ENCODE measurements at places on chromosomes 6 and 20.

DNA sequence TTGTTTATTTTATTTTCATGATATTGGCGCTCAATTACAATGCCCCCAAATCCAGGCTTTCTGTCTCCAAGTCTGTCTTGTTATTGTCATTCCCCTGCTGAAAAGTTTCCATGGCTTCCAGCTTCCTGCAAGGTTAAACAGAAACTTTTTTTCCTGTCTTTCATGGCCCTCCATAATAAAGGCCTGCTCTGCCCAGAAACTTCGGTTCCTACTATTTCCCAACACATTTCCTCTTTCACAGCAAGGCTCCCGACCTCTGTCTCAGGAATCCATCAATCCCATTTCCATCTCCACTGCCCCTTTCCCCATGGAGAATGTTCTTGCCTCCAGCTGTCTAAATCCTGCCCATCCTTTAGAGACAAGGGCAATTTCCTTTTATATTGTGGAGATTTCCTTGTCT lies 365.2 kb upstream of the JARID2 start:
- no peak for DNase-seq

DNA sequence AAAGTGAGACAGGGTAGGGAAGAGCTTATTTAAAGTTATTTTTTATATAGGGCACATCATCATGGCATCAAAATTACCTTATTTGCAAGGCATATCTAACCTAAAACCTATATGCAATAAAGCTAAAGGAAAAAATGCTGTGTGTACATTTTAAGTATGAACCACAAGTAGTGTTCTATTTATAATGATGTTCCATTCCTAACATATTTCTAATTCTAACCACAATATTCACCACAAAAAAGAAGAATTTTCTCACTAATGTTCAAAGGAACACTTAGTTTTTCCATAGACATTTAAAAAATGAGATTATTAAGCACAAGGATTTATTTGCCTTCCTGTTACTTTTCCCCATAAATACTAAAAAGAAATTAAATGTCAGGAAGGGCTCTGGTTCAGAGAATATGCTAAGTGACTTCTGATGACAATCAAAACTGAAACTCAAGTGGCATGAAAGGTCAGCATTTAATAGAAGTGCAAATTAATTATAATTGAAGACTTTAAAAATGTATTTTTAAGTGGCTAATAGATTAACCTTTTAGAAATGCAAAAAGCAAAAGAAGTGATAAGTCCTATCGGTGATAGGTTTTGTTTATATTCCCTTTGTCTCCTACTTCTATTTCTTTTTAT lies 25.1 kb downstream of the GPR63 start:
- DNase-seq: no peak

- peak; percentile 50 for DNase-seq
These were observed 86.0 kb downstream of the MBOAT1 start for GRCh38 chr6:20126102-20126752.

DNA sequence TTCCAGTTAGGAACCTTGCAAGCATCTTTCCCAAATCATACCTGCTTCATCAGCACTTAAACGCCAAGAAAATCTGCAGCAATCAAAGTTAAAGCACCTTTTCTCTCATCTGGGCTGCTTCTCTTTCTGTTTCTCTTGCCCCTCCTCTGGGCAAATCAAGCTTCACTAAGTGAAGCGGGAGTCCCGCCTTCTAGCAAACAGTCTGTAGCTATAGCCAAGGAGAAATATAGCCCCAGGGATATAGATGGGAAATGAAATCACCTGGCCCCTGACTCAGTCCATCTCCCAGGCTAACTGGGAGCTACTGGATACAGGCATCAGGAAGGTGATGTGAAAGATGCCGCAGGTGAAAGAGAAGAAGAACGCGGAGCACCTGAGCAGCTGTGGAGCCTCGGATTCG lies 481.9 kb downstream of the C6orf118 start:
- peak; percentile 76 for DNase-seq

GRCh38 chr6:112043032-112044007 lies 10.6 kb upstream of the CCN6 start:
- peak; percentile 88 for DNase-seq

GRCh38 chr6:136312975-136313374 lies 23.3 kb upstream of the BCLAF1 start:
- DNase-seq: no peak

DNA sequence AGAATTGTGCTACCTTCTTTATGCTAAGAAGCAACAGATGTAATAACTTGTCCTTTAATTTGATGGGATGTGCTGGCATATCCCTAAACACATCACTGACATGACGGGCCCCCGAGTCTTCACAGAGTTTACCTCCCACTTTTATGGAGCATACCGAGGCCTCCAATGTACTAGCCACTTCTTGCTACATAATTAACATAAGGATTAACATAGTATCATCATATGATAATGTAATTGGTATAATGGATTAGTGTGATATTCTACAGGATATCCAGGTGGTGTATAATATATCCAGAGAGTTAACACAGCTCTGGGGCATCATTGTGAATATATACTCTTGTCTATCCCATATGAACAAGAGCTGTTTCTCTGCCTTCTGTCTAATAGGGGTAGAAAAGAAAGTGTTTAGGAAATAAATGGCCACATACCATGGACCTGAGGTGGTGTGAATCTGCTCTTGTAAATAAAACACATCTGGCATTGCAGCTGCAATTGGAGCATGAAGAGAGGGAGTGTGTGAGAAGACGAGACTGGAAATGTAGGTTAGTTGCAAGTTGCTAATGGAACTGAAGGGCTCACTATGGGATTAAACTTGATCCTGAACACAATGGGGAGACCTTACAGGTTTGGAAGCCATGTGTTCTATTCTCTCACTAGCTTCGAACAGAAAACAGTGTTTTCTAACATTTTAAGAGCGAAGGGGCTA lies 102.3 kb downstream of the IYD start:
- DNase-seq: no peak

- DNase-seq: no peak
These were observed 8.5 kb downstream of the TMEM242 start for GRCh38 chr6:157314705-157315321.

DNA sequence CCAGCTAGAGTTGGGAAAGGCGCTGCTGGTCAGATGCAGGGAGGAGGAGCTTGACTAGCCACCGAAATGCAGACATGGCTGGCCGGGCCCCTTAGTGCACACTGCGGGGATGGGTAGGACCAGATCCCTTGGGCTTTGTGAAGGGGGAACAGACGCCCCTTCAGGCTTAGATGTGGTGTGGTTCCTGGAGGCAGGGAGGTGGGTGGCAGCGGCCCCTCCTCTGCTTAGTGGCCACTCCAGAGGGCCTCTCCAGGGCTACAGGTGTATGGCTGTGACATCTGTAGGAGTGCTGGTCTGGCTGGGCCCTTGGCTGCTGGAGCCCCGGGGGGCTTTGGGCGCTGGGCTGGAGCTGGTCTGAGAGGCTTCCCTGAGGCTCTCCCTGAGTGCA lies 5.9 kb downstream of the CCND3 start:
- no peak for DNase-seq

- DNase-seq: no peak
These were observed 33.6 kb downstream of the TTI1 start for GRCh38 chr20:37999526-38000263.

- no peak for DNase-seq
These were observed 1.4 kb downstream of the UNC93A start for GRCh38 chr6:167292301-167293087.

GRCh38 chr20:57685146-57685758 lies 24.6 kb downstream of the PMEPA1 start:
- DNase-seq: peak; percentile 3

GRCh38 chr6:81731814-81732213 lies 20.7 kb downstream of the TENT5A start:
- DNase-seq: no peak

- DNase-seq: no peak
These were observed 87.1 kb downstream of the PREX1 start for GRCh38 chr20:48740712-48741111.

DNA sequence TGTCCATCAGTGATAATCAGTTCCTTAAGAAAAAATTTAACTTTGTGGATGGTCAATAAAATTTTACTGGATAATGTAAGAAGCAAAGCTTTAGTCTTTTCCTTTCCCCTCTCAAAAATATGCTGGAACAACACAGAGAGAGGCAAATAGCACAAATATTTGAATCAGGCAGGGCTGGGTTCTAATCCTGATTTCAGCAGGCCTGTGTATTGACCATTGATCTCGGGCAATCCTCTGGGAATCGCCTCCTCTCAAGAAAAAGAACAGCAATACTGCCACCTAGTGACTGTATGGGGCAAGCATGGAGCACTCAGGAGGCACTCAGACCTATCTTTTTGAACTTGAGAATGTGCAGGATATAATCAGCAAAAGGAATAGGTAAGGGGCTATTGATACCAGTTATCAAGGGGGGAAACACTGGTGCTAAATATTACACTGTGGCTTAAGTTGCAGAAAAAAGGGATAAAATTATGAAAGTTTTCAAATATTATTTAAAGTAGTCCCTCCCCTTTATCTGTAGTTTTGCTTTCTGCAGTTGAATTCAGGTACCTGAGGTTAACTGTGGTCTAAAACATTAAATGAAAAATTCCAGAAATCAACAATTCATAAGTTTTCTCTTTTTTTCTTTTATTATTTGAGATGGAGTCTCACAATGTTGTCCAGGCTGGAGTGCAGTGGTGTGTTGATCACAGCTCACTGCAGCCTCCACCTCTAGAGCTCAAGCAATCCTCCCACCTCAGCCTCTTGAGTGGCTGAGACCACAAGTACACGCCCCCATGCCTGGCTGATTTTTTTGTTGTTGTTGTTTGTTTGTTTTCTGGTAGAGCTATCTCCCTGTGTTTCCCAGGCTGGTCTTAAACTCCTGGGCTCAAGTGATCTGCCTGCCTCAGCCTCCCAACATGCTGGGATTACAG lies 91.8 kb upstream of the NHSL1 start:
- DNase-seq: peak; percentile 76

- no peak for DNase-seq
These were observed 65.2 kb upstream of the ADGRF4 start for GRCh38 chr6:47633141-47633540.

DNA sequence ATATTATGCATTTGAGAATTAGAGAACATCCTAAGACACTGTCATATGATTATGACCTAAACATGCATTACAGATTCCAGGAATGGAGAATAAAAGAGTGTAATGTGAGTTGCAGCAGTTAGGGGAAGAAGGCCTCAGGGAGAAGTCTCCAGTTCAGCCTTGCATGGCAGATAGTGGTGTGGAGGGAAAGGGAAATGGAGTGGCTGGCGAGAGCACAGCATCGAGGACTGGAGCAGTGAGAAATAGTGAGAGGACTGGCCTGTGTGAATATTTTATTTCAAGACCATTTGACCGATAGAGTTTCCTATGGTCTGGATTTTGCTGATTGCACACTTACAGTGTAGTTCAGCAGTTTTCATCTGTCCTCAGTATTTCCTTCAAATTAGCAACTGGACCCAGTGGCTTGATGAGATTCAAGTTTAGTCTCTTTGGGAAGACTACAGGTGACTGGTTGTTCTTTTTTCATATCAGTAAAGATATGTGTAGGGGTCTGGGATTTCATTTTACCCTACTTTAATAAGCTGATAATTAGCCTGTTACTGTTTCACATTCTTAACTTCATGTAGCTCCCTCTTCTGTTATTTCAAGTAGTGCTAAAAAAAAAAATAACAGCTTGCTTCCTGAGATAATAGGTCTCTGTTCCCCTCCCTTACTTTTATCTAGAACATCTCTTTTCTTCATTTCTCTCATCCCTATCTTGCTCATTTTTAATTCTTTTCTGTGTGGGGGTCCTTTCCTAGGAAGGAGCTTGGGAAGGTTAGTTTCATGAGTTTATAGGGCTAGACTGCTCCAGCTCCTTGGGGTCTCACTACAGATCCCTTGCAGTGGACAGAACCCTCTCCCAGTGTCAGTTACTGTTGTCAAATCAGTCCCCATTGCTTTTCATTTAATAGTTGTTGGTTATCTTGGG lies 27.9 kb downstream of the BLTP3A start:
- no peak for DNase-seq

GRCh38 chr20:39170896-39171463 lies 208.8 kb downstream of the DHX35 start:
- DNase-seq: no peak

- no peak for DNase-seq
These were observed 1246.0 kb upstream of the CITED2 start for GRCh38 chr6:140620496-140620895.

GRCh38 chr6:16302721-16303552 lies 64.5 kb downstream of the GMPR start:
- peak; percentile 34 for DNase-seq

DNA sequence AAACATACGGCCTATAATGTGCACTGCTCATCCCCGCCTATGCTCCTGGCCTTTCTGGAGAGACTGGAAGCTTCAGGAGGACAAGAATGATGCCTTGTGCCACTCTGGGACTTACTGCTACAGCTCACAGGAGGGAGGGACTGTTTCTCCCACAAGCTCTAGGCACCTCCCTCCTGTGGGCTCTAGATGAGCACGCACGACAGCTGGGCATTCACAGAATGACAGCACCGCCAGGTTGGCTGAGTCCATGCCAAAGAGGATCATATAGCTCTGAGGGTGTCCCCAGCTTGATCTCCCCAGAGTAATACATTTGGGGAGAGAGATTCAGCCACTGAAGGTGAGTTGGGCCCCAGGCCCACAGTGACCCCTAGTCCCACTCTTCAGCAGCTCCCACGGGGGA lies 10.1 kb upstream of the PGC start:
- DNase-seq: no peak

- DNase-seq: no peak
These were observed 334.6 kb downstream of the CDC5L start for GRCh38 chr6:44721954-44722578.

DNA sequence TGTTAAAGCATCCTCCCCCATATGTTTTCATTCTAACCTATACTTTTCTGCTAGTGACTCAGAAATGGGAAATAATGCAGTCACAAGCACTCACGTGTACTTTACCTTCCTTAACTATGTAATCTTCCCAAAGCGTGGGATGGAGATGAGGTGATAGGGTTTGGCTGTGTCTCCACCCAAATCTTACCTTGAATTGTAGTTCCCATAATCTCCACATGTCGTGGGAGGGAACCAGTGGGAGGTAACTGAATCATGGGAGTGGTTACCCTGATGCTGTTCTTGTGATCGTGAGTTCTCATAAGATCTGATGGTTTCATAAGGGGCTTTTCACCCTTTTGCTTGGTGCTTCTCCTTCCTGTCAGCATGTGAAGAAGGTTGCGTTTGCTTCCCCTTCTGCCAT lies 35.4 kb downstream of the AGPAT4 start:
- no peak for DNase-seq

- peak; percentile 77 for DNase-seq
These were observed 505.0 kb upstream of the SLC35B3 start for GRCh38 chr6:8940356-8940755.

DNA sequence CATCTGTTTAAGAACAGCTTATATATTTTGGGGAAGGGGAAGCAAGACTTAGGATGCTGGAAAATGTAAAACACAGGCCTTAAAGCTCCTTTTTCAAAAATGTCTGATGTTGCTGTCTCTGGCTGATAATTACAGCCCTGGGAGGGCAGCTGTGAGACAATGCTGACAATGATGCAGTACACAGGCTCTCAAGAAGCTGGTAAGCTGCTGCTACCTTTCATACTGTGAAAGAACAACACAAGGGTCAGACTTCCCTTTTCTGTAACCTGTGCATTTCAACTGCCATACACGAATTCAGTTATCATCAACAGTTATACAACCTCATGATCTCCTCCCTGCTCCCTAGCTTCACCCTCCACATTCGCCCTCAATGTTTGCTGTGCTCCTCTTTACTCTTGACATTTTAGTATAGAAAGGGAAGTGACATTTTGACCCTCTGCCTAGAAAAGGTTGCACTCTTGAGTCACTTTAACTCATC lies 25.2 kb downstream of the MAP7 start:
- DNase-seq: peak; percentile 71

GRCh38 chr6:24539416-24539815 lies 44.6 kb downstream of the ALDH5A1 start:
- DNase-seq: no peak

- no peak for DNase-seq
These were observed 262.9 kb upstream of the BTBD3 start for GRCh38 chr20:11654766-11655165.

GRCh38 chr6:89121934-89122333 lies 4.1 kb upstream of the SRSF12 start:
- DNase-seq: no peak

Data from NCI-H748 treated with DMSO at 0.1 percent for 48 hours (cell line).